ENCODE measurements at places on chromosomes 12 and 14.

DNA sequence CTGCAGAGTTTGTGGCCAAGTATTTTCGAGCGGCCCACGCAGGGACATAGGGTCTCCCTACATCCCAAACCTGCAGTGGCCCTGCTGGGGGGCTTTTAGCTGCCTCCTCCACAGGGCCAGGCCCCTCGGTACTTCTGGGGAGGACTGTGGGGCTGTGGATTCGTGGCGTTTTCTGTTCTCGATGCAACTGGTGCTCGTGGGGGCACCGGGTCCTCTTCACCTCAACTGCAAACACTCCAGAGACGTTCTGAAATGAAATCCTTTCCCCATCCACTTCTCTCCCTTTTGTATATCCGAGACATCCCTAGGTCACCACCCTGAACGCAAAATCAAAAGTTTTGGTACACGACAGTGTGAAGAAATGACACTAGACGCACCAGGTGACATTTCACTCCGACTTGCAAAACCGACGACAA, 2.3 kb downstream of the RFX4 start:
- no peak for DNase-seq

DNA sequence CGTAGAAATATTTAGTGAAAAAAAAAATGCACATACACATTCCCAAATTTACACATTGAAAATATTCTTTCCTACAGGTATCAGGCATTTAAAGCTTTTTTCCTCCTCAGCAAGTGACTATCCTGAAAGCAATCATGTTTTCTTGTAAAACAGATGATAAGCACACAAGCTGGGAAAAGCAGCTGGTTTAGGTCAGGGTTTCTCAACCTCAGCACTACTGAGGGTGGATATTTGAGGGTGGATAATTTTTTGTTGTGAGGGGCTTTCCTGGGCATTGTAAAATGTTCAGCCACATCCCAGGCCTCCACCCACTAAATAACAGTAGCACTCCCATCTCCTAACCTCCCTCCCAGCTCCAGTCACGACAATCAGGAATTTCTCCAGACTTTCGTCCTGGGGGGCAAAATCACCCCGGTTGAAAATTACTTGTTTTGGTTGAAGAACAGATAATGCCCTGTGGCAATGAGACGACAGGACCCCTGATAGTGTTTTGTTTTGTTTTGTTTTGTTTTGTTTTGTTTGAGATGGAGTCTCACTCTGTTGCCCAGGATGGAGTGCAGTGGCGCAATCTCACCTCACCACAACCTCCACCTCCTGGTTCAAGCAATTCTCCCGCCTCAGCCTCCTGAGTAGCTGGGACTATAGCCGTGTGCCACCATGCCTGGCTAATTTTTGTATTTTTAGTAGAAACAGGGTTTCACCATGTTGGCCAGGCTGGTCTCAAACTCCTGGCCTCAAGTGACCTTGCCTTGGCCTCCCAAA, 15.0 kb upstream of the NT5DC3 start:
- no peak for DNase-seq

- DNase-seq, result no peak
These were observed 10.0 kb downstream of the VWF start for GRCh38 chr12:6114476-6114870.

- no peak for DNase-seq
These were observed 219.7 kb upstream of the PRICKLE1 start for GRCh38 chr12:42809226-42809625.

- DNase-seq, result no peak
These were observed 16.3 kb downstream of the TSPAN8 start for GRCh38 chr12:71141378-71141926.

- DNase-seq, result no peak
These were observed 1.2 kb upstream of the PIK3C2G start for GRCh38 chr12:18259906-18260682.

GRCh38 chr12:68403711-68404110, 71.5 kb upstream of the MDM1 start:
- DNase-seq, result no peak

DNA sequence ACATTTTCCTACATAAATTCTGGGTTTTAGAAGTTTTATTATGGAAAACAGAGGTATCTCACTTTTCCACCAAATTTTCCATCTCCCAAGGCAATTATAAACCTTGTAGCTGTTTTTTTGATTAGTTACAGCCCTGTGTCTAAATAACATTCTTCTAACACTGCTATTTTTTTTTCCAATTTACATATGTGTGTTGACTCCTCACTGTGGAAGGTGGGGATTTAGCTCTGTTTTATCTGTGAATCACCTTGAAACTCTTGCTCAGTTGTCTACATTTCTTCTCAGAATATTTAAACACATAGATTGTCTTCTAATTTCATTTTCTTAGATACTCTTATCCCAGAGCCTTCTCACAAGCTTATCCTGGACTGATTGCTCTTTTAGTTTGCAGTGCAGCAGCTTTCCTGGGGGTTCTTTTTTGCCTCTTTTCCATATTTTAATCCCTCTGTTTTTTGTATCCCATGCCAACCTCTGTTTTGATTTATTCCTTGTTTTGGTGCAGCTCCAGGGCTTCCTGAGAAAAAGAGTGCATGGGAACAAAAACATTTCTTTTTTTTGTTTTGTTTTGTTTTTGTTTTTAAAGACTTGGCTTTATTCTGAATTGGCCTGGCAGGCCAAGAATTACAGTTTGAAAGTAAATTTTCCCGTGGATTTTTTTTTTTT, 36.7 kb downstream of the TBC1D15 start:
- DNase-seq, result no peak

GRCh38 chr12:9701380-9702154, 31.3 kb downstream of the CLECL1 start:
- DNase-seq, result no peak

GRCh38 chr12:107646436-107646835, 39.2 kb upstream of the PWP1 start:
- DNase-seq, result no peak

- DNase-seq, result no peak
These were observed 992 bp downstream of the DNAH10 start for GRCh38 chr12:123763093-123763492.

DNA sequence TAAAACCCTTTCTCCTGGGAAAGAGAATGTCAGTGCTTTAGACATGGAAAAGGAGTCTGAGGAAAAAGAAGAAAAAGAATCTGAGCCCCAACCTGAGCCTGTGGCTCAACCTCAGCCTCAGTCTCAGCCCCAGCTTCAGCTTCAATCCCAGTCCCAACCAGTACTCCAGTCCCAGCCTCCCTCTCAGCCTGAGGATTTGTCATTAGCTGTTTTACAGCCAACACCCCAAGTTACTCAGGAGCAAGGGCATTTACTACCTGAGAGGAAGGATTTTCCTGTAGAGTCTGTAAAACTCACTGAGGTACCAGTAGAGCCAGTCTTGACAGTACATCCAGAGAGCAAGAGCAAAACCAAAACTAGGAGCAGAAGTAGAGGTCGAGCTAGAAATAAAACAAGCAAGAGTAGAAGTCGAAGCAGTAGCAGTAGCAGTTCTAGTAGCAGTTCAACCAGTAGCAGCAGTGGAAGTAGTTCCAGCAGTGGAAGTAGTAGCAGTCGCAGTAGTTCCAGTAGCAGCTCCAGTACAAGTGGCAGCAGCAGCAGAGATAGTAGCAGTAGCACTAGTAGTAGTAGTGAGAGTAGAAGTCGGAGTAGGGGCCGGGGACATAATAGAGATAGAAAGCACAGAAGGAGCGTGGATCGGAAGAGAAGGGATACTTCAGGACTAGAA, 6.1 kb downstream of the PNN start:
- no peak for DNase-seq

DNA sequence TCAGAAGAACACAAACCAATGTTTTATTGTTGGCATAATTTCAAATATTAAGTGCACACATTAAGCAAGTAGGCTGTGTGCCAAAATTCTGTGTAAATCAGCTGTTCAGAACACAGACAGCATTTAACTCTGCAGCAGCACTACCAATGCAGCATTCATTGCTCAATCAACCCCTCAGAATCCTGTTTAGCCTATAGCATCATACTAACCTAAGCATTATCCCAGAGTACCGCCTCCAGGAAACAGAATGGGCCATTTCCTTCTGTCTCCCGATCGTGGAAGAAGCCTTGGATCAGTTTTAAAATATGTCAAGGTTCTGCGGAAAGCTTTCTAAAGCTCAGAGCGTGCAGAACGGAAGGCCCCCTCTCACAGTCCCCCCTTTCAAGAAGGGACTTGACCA, 3.3 kb downstream of the IL26 start:
- DNase-seq, result no peak

- no peak for DNase-seq
These were observed 17.4 kb downstream of the TMPO start for GRCh38 chr12:98532687-98533304.

- no peak for DNase-seq
These were observed 292.9 kb downstream of the BMP4 start for GRCh38 chr14:53663709-53664108.

GRCh38 chr12:6208130-6208529, 7.9 kb downstream of the CD9 start:
- DNase-seq, result no peak

- DNase-seq, result no peak
These were observed 296.6 kb upstream of the RTL1 start for GRCh38 chr14:101200008-101200649.

GRCh38 chr12:12273291-12273957, 6.6 kb upstream of the LRP6 start:
- no peak for DNase-seq

GRCh38 chr12:28540324-28540714, 350.1 kb downstream of the CCDC91 start:
- no peak for DNase-seq

DNA sequence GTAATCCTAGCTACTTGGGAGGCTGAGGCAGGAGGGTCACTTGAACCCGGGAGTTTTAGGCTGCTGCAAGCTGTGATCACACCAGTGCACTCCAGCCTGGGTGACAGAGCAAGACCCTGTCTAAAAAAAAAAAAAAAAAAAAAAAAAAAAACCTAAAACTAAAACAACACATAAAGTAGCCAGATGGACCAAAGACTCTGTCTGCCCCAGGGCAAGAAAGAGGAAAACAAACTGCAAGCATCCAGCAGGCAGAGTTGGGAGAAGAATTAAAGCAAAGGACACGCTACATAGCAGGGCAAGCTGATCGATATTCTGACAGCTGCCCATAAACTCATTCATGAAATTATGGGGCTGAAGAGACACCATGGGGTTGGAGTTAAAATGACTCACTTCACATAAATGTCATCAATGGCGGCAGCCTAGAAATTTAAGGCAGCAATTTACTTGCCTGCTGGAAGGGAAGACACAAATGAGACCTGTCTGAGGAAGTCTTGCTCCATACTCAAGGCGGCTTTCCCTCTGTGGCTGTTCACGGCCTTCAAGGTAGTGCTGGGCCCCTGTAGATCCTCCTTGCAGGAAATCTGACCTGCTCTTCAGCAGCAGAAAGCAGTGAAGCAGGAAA, 259.1 kb upstream of the FKBP4 start:
- DNase-seq, result no peak

DNA sequence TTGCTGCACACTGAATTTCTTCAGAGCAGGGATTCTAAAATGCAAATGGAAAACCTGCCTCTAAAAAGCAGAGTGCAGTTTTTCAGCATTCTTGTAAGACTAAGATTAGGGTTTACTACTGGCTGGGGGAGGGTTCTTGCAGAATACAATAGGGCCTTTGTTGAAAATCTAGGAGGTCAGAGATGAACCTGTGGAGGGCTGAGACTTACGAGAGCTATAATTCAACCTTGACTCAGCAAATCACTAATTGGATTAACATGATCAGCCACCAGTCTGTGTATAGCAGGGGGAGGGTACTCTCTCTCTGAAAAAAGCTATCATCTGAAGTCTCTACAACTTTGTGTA, 92.6 kb upstream of the HIF1A start:
- DNase-seq, result no peak

- DNase-seq, result peak; percentile 7
These were observed 10.9 kb downstream of the C12orf43 start for GRCh38 chr12:121005346-121005815.

GRCh38 chr14:76720382-76720813, 40.9 kb upstream of the VASH1 start:
- no peak for DNase-seq

- DNase-seq, result no peak
These were observed 1.4 kb downstream of the LRTM2 start for GRCh38 chr12:1821805-1822204.

GRCh38 chr12:81591256-81591655, 167.9 kb downstream of the PPFIA2 start:
- DNase-seq, result no peak

DNA sequence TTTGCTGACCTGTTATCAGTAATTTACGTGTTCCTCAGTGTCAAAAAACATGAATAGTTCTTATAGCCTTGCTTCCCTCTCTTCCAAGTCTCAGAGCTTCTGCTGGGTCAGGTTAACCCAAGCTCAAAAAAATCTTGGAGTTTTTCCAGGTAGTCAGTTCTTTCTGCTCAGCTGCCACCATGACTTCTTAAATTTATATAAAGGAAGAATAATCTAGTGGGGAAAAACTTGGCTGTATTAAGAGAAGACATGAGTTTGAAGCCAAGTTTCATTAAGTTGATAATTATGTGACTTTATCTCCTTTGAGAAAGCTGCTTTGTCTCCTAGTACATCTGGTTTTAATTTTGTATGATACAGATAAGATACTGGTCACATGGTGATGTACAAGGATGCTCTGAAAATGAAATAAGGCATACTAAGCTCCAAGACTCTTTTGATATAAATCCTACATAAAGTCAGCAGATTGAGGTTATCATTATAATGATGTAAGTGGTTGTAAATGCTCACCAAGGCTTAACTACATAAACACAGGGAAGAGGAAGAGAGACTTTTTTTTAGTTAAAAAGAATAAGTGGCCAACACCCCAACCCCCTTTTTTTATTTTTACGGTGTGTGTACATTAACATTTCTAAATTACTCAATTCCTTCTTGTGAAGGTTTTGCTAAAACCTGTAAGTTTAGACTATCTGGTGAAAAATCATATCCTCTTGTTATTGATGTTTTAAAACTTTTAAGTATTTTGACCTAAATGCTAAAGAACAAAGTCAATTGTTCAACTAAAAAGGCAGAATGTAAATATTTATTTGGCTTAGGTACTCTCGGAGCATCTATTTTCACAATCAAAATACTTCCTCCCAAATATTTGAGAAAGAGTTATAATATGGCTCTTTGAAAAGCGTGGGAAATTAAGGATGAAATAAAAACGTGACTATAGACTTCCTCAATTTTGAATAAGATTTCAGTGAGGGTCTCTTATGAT, 84.1 kb upstream of the SLC38A2 start:
- no peak for DNase-seq

DNA sequence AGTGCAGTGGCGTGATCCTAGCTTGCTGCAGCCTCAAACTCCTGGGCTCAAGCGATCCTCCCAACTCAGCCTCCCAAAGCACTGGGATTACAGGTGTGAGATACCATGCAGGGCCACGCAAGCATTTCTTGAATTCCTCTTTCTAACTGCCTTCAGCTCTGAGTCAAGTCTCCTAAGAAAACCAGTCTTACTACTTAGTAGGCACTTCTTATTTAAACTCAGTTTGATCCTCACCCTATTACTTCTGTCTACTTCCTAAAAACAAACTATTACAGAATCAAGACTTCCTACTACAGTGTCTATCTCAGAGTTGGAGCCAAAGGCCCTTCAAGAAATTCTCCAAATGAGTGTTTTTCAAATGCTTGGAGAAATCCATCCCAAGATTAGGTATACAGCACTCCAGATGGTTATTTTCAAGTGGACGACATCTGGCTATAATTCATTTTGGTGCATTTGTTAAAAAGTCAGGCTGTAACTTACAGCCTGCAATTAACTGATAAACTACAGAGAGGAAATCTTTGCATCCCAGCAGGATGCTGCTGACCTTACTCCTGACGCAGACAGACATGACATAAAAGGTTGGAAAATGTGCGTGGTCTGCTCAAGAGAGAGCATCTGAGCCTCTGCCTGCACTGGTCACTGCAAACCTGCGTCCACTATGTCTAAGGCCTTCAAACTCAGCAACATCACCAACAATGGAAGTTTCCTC, 34.7 kb downstream of the SSH1 start:
- DNase-seq, result no peak

- peak; percentile 10 for DNase-seq
These were observed 105.2 kb downstream of the MED13L start for GRCh38 chr12:116172224-116172849.
